ENCODE measurements at places on chromosomes 4 and X.

GRCh38 chr4:81164623-81165416, 50.2 kb downstream of the PRKG2 start:
- DNase-seq: no peak

DNA sequence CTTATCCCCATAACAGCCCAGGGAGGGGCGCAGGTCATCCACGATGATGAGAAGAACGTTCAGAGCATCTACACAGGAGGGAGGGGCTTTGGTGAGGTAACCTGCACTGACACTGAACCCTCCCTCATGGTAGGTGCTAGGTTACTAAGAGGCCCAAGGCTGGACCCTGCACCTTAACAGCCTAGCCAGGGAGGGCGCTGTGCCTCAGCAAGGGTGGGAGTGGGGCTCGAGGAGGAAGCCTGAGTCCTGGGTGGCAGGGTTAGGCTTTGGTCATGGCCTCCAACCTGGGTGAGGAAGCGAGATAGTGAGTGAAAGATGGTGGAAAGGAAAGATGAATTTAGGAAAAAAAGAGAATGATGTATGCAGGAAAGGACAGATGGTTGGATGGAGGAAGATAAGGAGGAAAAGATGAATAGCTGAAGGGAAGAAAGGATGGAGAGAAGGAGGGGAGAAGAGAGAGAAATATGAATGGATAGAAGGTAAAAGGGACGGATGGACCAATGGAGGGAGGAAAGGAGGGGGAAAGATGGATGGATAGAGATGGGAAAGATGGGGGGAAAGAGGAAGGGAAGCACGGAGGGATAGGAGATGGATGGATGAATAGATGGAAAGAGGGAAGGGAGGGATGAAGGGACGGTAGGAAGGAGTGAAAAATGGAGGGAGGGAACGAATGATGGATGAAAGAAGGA, 736 bp downstream of the IDS start:
- DNase-seq: peak; percentile 31

DNA sequence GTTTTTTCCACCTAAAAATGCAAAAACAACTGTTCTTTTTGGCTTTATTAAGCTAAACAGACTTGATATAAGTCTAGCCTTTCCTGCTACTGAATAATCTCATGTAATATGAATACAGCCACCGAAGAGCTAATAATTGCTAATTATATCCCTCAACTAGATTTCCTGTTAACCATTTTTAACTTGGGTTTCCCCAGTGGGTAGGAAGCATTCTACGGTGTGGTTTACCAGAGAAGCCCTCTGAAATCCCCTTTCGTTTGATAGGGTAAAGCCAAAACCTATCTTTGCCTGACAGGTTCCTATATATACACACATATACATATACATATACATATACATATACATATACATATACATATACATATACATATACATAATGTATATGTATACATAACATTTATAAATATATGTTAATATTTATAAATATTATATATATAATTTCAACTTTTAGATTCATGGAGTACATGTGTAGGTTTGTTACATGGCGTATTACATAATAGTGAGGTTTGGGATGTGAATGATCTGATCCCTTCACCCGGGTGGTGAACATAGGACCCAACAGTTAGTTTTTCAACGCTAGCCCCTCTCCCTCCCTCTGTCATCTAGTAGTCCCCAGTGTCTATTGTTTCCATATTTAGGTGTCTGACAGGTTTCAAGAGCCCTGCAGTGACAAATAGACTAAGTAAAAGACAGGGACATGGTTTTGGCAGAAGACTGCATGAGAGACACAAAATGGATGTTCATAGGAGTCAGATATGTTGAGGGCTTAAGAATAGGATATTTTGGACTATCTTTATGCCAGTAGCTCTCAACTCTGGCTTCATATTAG, 62.4 kb downstream of the ATXN3L start:
- no peak for DNase-seq

DNA sequence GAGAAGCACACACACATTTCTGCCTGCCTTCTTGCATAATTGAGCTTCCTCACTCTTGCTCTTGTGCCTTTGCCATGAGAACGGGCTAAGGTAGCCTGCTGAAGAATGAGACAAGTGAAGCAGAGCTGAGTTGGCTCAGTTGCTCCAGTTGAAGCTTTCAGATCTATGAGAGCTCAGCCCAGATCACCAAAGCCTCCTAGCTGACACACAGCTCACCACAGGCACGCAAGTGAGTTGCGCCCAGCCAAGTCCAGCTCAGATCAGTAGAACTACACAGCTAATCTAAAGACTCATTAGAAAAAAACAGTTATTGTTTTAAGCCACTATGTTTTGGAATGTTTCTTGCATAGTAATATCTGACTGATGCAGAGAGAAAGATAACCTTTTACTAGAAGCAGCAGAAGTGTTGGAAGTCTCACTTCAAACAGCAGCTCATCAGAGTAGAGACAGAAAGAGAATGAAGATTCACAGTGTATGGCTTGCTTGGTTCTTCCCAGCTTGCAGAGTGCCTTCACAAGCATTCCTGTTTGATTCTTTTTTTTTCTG, 362.4 kb downstream of the MID1IP1 start:
- no peak for DNase-seq

GRCh38 chrX:85419293-85419692, 39.8 kb upstream of the POF1B start:
- DNase-seq: no peak
